ENCODE measurements at places on chromosomes 6 and 20. TPM values are rescaled to one million over a fixed set of nuclear protein-coding genes. Genes with fewer than 3 reads are reported as not detected.

Gene SLC35F1
- total RNA-seq, result not detected

Gene CLDN20
- total RNA-seq, result not detected

Gene ELOVL5
- total RNA-seq, result not detected

Gene TREML2
- 3.3 TPM for total RNA-seq

Gene GSTA1
- not detected for total RNA-seq

Gene NFATC2
- 0.57 TPM for total RNA-seq

Gene HTR1B
- not detected for total RNA-seq

Gene HCRTR2
- total RNA-seq, result not detected

Gene SOX18
- not detected for total RNA-seq

Gene DEF6
- total RNA-seq, result 2.0 TPM

Gene RTEL1
- 55.1 TPM for total RNA-seq

Gene FOXA2
- 9.4 TPM for total RNA-seq

Gene EPB41L1
- total RNA-seq, result 76.8 TPM

Gene CAPN11
- total RNA-seq, result not detected

Gene SLC2A10
- total RNA-seq, result 1.5 TPM

Gene FGD2
- 0.31 TPM for total RNA-seq

Gene PSMB9
- 2.1 TPM for total RNA-seq

Gene SAMD3
- total RNA-seq, result not detected

Gene RRAGD
- not detected for total RNA-seq

Gene BPI
- not detected for total RNA-seq

Measured in HT-29 (cell line).